ENCODE measurements at places on chromosomes 12 and 14.

DNA sequence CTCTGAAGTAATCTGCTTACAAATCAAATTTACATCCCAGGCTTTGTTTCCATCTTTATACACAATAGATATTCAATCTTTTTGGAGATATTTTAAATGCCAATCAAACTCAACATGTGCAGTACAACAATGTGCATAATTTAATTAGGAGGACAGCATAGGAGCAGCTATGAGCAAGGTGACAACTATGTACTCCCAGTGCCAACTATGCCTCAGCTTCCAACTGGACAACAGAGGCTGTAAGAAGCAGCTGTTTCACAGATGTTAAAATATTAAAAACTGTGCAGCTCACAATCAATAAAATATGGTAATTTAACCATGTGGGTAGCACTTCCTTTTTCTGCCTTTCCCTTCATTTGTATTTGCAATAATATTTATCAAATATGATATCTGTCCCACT, 99.9 kb downstream of the ST8SIA1 start:
- no peak for DNase-seq

- no peak for DNase-seq
Observed at GRCh38 chr12:91219511-91219910, 36.9 kb upstream of the DCN start.

GRCh38 chr12:111156304-111156703, 212.6 kb downstream of the PHETA1 start:
- DNase-seq: no peak

DNA sequence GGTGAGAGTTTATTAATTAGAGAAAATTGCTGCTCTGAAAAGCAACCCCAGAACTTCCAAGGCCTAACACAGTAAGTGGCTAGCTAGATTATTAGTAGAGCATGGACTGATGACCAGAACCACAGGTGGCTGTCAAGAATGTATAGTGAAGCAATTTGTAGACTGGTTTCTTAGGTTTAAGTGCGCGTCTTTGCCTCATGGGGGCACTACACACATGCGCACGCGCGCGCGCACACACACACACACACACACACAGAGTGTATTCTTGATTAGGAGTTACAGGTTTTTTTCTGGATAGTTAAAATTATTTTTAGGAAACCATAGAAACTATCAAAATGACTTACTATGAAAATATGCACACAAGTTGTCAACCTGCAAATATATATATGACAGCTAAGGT, 66.5 kb downstream of the BHLHE41 start:
- DNase-seq: no peak

- DNase-seq: no peak
Observed at GRCh38 chr14:104717646-104718045, 6.4 kb upstream of the ADSS1 start.

- DNase-seq: peak; percentile 44
Observed at GRCh38 chr14:56005191-56006053, 112.8 kb upstream of the PELI2 start.

GRCh38 chr12:1291601-1292332, 300.7 kb downstream of the ERC1 start:
- DNase-seq: no peak

GRCh38 chr12:24118668-24119067, 169.2 kb upstream of the SOX5 start:
- no peak for DNase-seq

GRCh38 chr14:88008039-88008742, 3.3 kb downstream of the GPR65 start:
- no peak for DNase-seq

DNA sequence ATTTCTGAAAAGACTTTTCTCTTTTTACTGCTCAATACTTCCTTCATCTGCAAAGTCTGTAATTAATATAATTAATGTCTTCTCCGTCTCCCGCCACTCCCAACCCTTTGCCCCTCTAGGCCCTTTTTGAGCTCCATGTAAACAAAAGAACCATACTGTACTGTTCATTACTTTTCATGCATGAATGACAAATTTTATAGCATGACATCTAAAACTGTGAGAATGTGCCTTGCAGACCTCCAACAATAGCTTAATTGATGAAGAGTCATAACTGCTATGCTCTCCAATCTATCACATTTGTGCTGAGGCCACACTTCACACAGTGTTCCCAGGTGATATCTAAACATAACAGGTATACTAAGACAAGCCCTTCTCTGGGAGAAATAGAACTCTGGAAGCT, 1122.7 kb upstream of the ATXN7L3B start:
- no peak for DNase-seq

- no peak for DNase-seq
Observed at GRCh38 chr12:92676710-92677109, 26.1 kb upstream of the PLEKHG7 start.

GRCh38 chr12:105721891-105722290, 391.4 kb downstream of the C12orf75 start:
- no peak for DNase-seq

- no peak for DNase-seq
Observed at GRCh38 chr14:93044556-93044955, 71.2 kb downstream of the ITPK1 start.

- DNase-seq: no peak
Observed at GRCh38 chr14:46480817-46481216, 170.8 kb downstream of the RPL10L start.

DNA sequence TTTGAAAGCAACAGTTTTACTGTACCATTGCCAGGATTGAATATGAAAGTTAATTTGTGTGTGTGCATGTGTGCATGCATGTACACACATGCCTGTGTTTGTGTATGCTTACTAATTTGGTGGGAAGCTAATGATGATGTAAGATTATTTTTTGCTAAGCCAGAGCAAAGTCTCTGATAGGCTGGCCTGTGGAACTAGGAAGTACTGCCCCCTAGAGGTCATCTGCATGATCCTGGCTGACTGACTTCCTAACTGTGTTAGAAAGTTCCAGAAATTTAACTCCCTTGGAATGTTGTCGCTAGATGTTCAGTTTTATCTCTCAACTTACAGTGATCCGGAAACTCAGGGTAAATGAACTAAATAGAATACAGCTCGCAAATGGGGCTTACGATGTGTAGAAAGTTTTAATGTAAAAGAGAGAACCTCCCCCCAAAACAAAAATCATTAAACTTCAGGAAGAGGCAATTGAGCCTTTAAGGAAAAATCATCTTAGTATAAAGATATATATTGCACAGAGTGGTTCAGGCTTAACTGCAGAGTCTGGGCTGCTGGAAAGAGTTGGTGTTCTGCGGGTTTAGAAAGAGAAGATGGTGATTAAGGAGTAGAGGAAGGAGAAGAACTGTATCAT, 34.3 kb upstream of the SLC38A1 start:
- DNase-seq: peak; percentile 16

- DNase-seq: no peak
Observed at GRCh38 chr12:108589840-108590229, 8.0 kb downstream of the TMEM119 start.

DNA sequence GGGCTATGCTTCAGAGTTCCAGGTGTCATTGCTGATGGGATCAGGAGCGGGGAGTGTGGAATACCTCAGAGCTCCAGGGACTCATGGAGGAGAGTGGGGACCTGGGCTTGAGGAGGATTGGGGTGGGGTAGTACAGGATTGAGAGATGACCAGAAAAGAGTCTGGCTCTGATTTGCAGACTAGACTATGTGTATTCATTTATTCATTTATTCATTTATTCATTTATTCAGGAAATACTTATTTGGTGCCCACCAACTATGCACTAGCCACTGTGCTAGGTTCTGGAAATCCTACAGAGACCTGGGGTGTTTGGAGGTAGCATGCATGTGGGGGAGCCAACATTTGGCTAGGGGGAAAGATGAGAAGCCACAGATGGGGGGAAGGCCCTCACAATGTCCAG, 871 bp upstream of the KRT83 start:
- DNase-seq: no peak

DNA sequence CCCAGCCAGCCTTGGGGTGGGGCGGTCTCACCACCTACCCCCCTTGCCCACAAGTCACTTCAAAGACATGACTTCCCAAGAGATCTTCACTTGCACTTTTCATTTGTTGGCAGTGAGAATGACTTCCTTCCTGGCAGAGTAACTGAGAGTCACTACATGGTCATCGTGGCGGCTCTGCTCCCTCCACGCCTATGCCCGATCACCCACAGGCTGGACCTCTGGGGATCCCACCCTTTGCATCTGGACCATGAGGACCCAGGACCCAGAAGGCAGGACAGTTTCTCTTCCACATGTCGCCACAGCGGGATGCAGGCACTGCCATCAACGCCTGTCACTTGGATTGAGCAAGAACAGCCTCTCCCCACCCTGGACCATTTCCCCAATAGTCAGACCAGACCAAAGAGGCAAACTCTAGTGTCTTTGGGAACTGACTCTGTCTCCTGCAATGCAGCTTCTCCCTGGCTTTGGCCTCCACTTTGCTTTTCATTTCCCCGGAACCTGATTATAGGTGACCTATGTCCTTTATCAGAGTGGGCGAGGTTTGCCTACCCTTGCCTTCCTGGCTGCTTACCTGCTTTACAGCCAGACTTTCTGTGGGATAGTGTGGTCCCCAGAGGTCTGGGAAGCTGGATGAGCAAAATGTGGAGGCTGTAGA, 3.6 kb downstream of the VDR start:
- no peak for DNase-seq

DNA sequence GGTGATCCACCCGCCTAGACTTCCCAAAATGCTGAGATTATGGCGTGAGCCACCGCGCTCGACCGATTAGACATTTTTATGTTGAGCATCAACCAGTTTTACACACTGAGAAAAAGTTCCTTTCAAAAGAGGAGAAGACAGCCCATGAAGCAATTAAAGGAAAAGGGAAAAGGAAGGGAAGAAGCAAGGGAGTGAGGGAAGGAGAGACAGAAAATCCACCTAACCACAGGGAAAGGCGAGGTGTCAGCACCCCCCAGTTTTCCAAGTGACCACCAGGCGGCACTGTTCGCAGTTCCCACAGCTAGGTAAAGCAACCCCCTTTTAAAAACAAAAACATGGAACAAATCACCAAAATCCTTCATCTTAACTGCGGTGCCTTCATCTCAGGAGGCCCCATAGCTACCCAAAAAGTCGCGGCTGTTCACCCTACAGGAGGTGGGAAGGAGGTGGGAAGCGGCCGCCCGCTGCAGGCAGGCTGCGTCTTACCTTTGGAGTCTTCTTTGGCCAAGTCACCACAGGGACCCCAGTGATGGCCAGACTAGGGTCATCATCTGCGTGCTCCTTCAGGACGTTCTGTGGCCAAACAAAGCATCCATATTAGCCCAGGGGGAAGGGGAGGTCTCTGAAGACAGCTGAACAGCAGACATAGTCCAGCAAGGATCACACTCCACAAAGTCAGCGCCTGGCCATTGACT, 86.6 kb downstream of the KDM2B start:
- DNase-seq: peak; percentile 58

DNA sequence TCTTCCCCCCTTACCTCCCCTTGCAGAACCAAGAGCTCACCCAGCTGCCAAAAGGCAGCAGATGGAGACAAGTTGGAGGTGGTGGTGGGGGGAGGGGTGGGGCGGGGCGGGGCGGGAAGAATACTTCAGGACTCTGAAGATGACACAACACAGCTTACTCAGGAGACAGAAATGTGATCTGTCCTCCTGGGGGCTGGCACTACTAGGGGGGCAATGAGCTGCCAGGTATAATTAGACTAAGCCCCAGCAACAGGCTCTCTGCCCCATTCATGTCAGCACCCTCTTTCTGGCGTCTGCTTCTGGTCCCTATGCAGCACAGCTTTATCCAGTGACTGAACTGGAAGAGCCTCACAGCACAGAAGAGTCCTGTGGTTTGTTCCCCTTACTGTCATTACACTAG, 407.0 kb downstream of the MED13L start:
- DNase-seq: no peak

DNA sequence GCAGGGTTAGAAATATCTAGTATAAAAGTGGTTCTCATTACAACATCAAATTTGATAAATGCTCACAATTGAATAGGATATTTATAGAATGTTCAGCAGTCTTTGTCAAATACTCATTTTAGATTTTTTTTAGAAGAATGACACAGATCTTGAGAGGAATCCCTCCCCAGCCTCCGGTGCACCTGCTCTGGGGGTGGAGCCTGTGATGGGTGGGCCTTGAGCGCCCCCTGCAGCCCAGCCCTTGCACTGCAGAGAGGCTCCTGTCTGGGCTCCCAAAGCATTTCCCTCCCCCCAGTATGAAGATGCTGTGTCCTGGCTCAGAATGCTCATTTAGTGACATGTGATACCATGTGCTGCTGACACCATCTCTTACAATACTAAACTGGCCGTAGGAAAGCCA, 792.3 kb downstream of the TMEM121 start:
- DNase-seq: no peak

DNA sequence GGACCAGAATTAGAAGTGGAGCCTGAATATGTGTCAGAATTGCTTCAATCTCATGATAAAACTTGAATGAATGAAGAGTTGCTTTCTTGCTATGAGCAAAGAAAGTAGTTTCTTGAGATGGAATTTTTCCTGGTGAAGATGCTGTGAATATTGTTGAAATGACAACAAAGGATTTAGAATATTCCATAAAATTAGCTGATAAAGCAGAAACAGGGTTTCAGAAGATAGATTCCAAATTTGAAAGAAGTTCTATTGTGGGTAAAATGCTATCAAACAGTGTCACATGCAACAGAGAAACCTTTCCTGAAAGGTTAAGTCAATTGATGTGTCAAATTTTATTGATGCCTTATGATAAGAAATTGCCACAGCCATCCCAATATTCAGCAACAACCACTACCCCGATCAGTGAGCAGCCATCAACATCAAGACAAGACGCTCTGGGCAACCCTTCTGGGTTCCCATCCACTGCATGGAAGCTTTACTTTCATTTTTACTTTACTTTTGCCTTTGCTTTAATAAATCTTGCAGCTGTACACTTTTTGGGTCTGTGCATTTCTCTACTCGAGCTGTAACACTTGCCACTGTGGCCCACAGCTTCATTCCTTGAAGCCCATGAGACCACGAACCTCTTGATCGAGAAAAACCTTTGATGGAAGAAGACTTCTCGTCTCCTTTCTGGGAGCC, 104.0 kb upstream of the SSTR1 start:
- no peak for DNase-seq

- DNase-seq: no peak
Observed at GRCh38 chr12:44143175-44143574, 307.3 kb downstream of the TMEM117 start.

DNA sequence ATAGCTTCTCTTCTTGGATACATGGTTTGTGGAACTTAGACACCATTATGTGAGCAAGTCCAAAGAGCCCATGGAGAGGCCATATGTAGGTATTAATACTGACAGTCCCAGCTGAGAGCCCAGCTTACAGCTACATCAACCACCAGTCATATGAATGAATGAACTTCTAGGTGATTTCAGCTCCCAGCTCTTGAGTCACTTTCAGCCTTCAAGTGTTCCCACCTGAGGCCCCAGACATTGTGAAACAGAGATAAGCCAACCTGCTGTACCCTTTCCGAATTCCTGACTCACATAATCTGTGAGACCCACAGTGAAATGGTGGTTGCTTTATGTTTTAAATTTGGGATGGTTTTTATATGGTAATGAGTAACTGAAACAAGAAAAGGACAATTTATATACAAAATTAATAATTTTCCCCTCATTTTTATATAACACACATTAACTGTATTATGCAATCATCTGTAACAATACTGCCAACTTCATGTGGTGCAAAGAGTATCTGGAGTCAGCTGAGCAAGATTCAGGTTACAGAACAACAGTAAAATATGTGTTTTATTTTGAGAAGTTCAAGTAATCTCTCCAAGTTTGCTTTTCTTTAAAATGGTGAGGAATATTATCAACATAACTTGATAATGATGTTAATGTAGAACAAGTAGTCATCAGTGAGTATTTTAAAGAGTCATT, 27.7 kb upstream of the FBXO33 start:
- DNase-seq: no peak

Measured in hepatic stellate cell (primary cell).